ENCODE measurements at places on chromosomes 6 and 20.

GRCh38 chr6:12335717-12336116 lies 45.6 kb downstream of the EDN1 start:
- DNase-seq = no peak

GRCh38 chr20:8039042-8039441 lies 19.5 kb upstream of the TMX4 start:
- DNase-seq = no peak

DNA sequence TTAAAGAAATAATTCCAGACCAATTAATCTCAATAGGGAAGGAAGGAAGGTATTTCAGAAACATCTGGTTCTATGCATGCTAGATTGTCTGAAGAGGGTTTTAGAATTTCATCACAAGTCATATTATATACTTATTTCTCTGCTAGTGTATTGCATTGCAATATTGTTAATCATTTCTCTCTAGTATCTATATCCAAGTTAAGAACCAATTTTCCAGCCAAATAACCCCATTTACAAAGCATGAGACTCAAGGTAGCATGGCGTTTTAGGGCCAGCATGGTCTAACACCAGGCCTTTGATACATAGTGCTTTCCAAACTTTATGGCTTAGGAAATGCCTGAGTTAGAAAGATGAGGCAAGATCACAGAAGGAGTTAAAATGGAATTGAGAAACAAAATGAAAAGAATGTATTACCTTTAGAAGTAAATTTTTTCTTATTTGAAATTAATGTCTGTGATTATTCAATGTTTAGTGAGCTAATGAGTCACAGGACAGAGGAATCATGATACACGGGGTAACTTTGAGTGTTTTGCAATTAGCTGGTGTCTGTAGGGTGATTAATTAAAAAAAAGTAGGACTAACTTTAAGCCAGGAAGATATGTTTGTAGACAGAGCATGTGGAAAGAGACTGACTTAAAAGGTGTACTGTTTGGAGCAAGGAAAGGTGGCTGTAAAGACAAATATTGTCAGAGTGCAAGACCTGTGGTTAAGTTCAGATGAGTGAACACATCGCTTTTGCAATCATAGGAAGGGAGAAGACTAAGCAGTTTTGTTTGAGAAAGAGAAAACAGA lies 1006.2 kb upstream of the CITED2 start:
- peak; percentile 86 for DNase-seq

- peak; percentile 58 for DNase-seq
Observed at GRCh38 chr20:1185790-1186334, 1.1 kb upstream of the TMEM74B start.

- no peak for DNase-seq
Observed at GRCh38 chr6:25239059-25239458, 40.1 kb upstream of the CARMIL1 start.

DNA sequence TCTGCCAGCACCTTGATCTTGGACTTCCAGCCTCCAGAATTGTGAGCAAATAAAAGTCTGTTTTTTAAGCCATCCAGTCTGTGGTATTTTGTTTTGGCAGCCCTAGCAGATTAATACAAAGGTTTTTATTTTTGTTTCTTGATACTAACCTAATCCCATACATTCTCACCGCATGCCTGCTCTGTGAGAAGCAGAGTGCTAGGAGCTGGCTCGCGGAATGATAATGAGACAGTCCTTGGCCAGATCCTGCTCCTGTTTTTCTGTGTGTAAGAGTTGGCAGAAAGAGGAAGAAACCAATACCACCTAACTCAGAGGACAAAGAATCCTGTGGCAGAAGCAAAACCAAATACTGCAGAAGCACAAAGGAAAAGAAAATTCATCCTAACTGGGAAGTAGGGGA lies 82.6 kb downstream of the KIF16B start:
- DNase-seq = no peak

- peak; percentile 63 for DNase-seq
Observed at GRCh38 chr20:33647603-33648395, 14.3 kb upstream of the C20orf144 start.

DNA sequence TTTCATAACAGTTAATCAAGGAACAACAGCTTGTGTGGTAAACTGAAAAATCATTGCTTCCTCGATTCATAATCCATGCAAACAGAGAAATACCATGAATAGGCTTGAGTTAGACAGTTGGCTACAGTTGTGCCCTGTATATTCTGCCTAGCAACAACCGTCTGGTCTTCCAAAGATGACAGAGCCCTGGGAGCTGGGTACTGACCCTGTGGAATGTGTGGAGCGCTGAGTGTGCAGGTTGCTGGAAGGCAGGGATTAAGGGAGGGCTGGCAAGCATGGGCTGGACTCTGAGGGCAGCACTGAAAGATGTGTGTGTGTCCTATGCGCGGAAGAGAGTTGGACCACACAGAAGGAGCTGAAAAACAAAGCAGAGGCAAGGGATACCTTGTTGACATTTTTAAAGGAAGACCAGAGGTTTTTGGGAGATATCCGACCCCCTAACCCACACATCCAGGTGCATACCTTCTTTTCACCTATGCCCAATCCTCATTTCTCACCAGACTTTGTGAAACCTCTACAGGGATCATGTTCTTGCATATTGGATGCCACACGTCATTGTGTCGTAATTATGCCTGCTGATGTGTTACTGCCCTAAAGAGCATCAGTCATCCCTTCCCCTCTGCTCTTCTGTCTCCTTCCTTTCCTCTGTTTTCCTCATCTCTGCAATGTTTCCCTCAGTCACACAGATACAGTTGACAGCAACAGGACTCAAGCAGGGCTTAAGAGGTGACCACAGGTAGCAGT lies 58.2 kb upstream of the VGLL2 start:
- no peak for DNase-seq

DNA sequence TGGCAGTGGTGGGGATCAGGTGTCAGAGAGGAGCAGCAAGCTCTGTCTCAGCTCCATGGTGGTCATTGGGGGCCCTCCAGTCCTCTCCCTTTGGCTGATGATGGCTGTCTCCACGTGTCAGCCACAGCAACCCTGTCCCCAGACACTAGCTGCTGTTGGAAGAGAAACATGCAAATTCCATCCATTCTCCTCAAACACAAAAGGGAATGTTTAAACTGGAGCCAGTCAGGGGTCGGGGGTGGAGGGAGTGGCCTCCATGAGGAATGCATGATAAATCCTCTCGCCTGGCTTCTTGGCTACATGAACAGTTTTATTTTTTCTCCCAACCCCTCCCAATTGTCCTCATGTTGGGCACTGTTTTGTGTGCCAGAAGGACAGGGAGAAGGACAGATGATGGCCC lies 86.4 kb downstream of the EDN3 start:
- no peak for DNase-seq

- DNase-seq = no peak
Observed at GRCh38 chr20:25247518-25247955, 348 bp upstream of the PYGB start.
